ENCODE measurements at places on chromosomes 1 and 21.

DNA sequence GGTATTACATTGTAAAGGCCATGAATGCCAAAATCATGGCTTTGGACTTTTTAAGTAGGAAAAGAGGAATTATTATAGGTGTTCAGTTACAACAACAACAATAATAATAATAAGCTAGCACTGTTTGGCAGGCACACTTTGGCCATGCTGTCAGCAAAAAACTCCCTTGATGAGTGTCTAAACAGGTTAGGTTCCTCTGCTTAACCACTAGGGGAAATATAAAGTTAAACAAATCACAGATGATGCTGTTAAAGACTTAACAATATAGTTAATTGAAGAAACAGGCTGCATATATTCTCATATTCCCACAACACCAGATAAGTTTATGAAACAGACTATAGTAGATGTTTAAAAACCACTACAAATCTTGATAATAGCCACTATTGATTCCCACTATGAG, 46.4 kb downstream of the RGS21 start:
- no peak for DNase-seq

DNA sequence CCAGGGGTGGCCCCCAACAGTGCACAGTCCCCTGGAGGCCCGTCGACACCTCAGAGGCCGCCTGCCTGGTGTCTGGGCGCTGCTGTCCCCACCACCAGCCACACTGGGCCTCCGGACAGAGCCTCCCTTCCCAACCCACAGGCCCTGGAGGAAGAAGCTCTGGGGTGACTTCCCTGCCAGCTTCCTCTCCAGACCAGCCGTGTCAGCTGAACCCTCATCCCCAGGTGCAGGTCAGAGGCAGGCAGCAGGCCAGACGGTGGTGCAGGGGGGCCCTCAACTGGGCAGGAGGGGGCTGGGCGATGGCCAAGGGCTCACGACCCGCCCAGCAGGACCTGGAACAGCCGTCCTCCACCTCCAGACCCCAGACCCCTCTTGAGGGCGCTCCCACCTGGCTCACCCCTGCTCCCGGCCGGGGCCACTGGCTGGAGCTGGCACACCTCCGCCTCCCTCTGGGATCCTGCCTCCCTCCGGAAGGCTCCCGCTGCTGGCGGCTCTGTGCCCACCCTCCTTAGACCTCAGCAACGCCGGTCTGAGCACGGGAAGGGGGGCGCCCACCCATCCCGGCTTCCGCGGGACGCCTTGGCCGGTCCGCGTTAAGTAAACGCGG, 520 bp downstream of the TNFRSF18 start:
- no peak for DNase-seq

- no peak for DNase-seq
These were observed 24.6 kb downstream of the WNT3A start for GRCh38 chr1:228031276-228031995.

DNA sequence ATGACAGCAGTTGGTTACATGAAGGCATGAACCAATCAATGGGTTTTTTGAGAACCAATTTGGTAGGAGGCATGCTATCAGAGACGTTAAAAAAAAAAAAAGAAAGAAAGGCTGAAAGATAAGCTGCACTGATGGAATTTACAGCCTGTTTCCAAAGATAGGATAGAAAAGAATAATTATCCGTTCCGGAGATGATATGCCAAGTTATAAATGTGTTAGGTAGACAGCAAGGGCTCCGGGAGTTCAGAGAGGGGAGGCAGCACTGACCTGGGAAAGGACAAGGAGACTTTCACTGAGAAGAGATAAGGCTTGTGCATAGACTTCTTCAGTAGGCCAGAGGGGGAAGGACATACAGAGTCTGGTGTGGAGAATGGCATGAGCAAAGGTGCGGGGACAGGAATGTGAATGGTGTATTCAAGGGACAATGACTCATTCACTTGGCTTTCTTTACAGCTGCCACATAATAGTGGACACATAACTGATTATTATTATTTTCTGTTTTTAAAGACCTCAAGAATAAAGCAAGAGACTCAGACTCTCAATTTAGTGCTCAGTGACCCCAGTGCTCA, 24.8 kb upstream of the ACBD6 start:
- DNase-seq, result no peak

- DNase-seq, result no peak
These were observed 43.6 kb upstream of the WNT2B start for GRCh38 chr1:112465122-112465521.

GRCh38 chr1:40422630-40423263, 27.5 kb upstream of the ZFP69B start:
- no peak for DNase-seq

DNA sequence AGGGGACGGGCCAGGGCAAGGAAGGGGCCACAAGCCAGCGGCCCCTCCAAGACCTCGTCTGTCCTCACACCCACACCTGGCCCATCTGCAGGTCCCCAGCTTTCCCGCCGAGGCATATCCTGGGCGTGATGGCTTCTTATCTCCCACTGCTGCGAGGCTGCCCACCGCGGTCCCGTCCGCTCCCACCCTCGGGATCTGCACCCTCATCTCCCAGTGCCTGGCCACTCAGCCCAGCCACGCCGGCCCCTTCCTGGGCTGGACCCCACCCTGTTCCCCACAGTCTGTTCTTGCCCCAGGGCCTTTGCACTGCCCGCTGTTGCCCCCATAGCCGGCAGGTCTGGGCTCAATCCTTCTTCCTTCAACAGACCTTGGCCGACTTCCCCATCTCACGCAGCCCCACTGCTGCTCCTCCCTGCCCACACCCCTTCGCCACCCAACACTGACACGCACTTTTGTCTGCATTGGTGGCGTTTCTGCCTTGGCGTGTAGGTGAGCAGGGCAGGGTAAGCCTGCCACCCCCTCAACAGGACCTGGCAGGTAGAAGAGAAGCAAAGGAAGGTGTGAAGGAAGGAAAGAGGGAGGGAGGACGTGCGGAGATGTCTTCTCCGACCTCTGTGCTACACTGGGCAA, 4.4 kb upstream of the TTC34 start:
- DNase-seq, result no peak

Measured in SHP77 (cell line).